Non-pigmented ciliary epithelial cell (primary cell): ENCODE measurements at places on chromosomes 12 and 14.

DNA sequence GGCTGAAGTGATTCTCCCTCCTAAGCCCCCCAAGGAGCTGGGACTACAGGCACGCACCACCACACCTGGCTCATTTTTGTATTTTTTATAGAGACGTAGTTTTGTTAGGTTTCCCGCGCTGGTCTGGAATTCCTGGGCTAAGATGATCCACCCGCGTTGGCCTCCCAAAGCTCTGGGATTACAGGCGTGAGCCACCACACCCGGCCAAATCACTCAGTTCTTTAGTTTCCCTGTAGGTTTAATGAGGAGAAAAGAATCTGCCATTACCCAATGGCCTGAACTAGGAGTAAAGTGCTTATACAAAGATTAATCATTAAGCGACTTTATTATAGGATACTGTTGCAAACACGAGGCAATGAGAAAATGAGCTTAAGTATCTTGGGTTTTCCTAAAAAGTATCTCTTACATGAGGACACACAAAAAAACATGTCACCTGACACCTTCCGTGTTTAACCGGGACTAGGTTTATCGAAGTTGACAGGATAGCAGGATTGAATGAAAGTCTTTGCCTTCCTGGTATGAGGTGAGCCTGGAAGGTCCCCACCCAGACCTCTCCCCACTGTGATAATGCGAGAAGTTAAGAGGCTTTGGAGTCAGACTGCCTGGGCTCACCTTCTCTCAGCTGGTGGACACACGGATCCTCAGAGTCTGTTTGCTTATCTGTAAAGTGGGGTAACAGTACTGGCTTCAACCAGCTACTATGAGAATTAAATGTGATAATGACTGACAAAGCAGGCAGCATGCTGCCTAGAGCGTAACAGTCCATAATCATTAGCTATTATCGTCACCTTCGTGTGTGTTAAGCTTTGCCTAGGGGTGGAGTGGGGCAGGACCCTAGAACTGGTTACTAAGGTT is 133.5 kb upstream of the KRAS start:
- no peak for DNase-seq

DNA sequence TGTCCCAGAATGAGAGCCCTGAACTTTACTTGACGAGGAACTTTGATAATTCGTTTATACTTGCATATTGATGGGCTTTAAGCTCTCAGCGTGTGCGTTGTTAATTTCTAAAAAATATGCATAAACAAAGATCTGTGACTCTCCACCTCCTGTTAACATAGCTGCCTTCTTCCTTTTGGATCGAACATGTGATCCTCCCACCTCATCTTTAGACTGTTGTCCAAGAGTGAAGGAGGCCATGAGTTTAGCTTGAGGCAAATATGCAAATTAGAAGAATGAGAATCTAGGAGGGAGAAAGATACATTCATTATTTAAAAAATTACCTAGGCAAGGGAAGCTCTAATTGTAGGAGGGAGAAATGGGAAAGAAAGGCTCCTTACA is 617 bp downstream of the TTC8 start:
- DNase-seq: no peak

DNA sequence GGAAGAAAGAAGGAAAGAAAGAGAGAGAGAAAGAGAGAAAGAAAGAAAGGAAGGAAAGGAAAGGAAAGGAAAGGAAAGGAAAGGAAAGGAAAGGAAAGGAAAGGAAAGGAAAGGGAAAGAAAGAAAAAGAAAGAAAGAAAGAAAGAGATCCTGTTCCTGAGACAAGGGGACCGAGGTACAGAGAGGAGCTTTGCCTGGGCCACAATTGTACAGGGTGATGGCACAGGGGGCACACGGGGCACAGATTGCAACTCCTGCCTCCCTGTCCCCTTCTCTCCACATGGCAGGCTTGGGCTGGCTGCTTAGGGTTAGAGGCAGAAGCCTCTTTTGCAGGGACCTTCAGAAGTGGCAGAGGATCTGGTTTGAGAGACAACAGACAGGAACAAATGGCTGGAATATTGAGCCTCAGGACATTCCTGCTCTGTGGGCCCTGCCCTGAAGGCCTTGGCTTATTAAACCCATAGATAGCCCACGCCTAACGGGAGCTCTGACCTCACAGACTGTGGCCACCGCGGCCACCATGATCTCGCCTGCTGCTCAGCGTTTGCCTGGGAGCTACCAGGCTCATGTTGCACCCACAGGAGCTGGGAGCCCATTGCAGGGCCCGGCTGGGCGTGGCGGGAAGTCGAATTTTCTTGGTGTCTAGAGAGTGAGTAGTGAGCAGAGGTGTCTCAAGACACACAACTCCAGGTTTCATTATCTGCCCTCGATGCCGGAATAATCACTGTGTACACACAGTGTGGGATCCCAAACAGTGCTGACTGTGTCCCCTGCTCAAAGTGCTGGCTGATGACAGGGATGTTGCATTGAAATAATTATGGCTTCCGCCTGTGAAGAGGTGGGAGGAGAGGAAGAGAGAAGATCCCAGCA is 147.9 kb upstream of the NCOR2 start:
- DNase-seq: no peak

- DNase-seq: no peak
Observed at GRCh38 chr14:105250986-105251385, 2.7 kb downstream of the BTBD6 start.

DNA sequence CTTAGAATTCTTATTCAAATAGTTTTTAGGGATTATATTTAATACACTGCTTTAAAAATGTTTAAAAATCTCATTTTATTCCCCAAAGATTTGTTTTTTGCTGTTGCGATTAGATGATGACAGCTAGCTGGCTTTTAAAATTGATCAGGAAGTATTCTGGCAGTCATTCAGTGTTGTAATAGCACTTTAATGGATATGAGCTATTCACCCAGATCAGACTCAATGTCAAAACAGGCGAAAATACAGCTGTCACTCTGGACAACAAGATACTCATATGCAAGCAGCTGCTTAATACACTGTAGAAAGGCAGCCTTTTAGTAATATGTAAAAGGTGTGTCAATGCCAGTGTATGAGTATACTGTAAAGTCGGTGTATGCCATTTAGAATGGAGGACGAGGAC is 91.7 kb downstream of the NPAS3 start:
- no peak for DNase-seq

GRCh38 chr12:129961091-129961490 is 57.3 kb upstream of the TMEM132D start:
- DNase-seq: no peak

DNA sequence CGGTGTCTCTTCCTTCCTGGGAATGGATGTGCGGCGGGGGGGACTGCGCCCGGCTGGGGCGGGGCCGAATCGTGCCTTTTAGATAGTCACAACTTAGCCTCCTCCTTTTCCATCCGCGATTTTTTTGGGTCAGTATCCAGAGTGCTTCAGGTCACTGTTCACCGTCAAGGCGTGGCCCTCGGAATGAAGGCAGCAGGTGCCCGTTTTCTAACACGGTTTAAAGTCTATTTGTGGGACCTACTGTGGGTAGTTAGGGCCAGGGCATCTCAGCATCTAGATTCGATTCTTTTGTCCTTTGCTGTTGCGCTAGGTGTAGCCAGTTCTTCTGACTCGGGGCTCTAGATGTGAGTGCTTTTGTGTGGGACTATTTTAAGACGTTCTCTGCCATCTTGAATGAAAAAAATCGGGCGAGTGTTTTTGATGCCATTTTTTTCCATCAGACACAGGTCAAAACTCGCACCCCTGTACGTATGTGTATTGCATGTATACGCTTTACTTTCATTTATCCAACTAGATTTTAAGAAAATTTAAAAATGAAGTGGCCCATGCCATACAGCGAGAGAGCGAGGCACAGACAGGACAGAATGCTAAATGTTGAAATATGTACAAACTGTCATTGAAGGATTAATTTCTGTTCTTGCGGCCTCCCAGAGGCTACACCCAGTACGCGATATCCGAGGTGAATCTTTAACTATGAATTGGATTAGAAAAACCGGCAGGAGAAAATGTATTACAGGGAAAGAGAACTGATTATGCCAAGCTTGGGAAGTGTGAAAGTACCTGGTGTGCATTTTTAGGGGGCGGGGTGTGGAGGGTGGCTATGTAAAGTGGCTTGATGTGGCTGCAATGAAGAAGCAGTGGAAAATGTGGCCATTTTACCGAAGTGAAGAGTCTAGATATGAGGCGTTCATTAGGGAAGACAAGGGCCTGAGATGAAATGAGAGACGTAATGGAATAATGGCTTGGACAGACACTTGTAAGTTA is 835 bp downstream of the VEZT start:
- no peak for DNase-seq

GRCh38 chr14:90024910-90025309 is 36.9 kb upstream of the KCNK13 start:
- DNase-seq: no peak

GRCh38 chr14:22597265-22597664 is 835 bp upstream of the ABHD4 start:
- DNase-seq: no peak

- no peak for DNase-seq
Observed at GRCh38 chr14:26265170-26265685, 332.6 kb downstream of the NOVA1 start.

DNA sequence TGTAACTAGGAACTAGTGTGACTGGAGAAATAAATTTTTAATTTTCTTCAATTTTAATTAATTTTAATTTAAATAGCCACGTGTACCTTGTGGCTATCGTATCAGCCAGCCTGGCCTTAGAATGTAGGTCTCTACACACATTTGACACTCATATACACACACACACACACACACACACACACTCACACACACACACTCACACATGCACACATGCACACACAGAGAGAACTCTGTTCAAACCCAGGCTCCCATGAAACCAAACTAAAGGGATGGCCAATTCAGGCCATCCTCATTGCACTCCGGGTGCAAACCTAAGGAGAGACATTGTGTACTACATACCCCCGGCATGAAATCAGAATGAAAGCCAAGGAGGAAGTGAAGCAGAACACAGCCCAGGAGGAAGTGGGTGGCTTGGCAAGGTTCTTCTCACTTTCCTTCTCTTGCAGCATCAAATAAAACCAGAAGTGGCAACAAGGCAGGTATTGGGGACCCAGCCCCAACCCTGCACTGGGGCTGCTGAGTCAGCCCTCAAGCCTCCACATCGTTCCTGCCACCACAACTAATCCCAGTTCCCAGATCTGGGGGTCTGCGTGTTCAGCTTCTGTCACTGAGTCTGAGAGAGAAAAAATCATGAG is 26.2 kb upstream of the CHPT1 start:
- DNase-seq: no peak

GRCh38 chr14:55329999-55330710 is 58.9 kb downstream of the FBXO34 start:
- no peak for DNase-seq

DNA sequence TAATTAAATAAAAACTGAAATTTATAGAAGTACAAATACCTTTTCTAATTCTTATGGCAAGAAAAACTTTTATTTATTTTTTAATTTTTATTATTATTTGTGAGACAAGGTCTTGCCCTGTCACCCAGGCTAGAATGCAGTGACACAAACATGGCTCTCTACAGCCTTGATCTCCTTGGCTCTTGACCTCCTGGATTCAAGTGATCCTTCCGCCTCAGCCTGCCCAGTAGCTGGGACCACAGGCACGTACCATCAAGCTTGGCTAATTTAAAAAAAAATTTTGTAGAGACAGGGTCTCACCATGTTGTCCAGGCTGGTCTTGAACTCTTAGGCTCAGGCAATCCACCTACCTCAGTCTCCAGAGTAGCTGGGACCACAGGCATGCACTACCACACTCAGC is 47.4 kb downstream of the COCH start:
- DNase-seq: no peak

DNA sequence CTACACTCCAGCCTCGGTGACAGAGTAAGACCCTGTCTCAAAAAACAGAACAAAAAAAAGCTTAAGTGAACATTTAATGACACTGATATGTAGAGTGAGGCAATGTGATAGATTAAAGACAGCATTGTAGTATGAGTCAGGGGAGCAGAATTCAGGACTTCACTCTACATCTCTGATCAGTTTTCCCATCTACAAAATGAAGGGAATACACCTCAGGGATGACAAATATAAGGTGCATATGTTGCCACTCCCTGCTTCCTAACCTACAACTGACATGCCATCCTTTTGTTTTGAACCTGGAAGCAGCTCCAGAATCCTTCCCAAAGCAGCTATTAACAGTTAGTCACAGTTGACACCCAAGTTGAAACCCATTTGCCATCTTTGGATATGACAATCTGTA is 30.9 kb upstream of the STRN3 start:
- no peak for DNase-seq

DNA sequence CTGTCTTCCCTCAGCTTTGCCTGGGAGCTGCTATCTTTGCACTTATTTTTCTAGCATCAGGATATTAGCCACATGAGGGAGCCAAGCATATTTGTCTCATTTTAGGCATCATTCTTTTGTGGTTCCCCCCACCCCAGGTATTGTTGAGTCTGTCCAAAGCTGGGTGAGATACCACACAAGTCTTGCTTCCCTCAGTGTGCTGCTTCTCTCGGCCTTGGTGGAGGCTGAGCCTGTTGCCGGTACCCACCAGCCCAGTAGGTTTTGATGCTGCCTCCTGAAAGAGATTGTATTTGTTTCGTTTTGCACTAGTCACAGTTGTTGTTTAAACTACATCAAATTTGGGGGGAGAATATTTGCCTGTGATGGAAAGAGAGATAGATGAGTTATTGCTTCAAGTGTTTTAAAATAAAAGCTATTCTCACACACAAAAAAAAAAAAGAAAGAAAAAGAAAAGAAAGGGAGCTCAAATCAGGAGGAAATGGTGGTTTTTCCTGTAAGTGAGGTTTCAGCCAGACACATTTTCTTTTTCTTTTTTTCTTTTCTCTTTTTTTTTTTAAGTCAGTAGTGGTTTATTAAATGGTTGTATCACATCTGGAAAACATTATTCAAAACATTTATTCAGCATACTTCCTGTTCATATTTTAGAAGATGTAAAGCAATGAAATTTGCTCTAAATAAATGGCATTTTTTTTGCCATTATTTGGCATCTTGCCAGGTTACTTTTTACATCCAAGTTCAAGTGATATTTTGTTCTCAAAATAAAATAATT is 58.5 kb downstream of the SLC4A8 start:
- no peak for DNase-seq

DNA sequence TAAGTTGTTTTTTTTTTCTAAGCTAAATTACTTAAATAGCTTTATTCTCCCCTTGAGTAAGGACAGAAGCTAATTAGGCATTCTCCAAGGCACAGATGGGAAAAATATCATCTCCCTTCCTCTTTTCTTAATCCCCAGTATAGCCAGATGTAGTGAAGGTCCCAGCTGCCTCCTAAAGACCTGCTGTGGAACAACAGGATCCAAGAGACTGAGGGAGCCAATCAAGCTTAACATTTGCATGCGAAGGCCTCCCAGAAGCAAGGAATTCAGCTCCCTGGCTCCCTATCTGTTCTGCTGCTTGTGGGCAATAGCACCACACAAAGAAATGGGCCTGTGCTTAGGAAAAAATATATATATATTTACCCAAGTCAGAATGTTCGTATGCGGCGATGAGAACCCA is 255.2 kb downstream of the SYT1 start:
- no peak for DNase-seq

DNA sequence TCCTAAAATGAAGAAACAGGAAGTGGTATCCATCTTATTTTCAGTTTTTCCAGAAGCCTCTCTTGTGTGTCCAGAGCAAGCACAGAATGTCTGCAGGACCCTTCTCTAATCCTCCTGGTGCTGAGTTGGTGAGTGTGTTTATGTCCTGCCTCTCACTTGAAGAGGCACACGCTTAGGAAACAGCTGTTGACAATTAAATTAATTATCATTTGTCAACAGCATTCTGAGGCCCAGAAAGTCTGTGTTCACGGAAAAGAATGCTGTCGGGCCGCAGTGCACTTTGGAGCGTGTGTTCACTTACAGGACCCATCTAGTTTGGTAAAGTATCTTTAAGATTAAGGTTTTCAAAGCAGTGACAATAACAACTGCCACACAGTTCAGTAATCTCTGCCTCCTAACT is 70.5 kb downstream of the LMNTD1 start:
- DNase-seq: no peak
